ENCODE measurements at places on chromosomes 6 and 20.

- no peak for DNase-seq
These were observed 45.9 kb upstream of the MC3R start for GRCh38 chr20:56202493-56203077.

DNA sequence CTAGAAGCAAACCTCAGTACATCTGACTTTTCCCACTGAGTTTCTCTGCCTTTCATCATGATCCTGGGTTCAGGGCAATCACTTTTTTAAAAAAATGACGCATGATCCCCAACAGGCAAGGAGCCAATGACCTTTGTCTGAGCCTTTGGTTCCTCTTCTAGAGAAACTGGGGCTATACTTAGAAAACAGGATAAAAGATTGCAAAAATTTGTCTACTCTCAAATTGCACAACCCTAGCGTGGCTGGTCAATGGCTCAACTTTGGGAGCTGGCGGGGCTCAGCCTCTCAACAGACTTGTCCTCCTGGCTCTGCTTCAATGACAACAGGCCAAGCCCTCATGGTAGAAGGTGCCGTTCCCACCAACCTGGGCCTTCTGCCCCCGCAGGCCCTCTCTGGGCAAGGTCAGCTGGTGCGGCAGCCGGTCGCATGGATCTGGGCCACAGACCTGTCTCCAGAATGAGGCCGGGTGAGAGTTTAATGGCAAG, 48.7 kb downstream of the PDYN start:
- no peak for DNase-seq

GRCh38 chr20:48758206-48758820, 69.5 kb downstream of the PREX1 start:
- peak; percentile 46 for DNase-seq

DNA sequence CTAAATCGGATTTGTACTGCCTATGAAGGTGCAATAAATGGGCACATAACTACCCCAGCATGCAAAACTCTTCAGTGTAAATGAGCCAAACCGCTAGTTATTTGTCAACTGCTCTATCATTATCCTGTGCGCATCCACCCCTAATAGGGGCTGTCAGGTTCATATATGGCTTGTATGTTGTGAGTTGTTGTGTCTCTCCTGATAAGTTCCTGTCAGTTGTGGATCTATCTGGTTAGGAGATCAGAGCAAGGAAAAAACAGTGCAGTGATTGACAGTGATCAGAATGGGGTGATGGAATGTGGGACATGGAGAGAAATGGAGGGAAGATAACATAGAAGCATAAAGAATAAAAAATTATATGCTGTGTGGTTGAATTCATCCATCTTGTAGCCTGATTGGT, 686.9 kb upstream of the ID4 start:
- DNase-seq, result no peak

DNA sequence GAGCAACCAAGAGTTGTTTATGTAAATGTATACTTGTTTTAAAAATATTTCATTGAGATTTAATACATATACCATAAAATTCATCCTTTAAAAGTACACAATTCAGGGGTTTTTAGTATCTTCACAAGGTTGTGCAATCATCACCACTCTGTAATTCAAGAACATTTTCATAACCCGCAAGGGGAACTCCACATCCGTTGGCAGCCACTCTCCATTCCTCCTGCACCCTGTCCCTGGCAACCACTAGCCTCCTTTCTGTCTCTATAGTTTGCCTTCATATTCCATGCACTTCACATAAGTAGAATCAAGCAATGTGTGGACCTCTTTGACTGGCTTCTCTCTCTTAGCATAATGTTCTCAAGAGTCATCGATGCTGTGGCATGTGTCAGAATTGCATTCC, 104.2 kb upstream of the PDE10A start:
- no peak for DNase-seq

GRCh38 chr6:138682704-138683527, 90.7 kb upstream of the CCDC28A start:
- DNase-seq, result no peak

GRCh38 chr6:75267461-75267860, 17.1 kb downstream of the TMEM30A start:
- no peak for DNase-seq

GRCh38 chr6:138818496-138819194, 22.8 kb downstream of the ECT2L start:
- DNase-seq, result no peak

GRCh38 chr6:119073307-119074051, 5.0 kb downstream of the FAM184A start:
- no peak for DNase-seq

- DNase-seq, result no peak
These were observed 106.2 kb upstream of the STMND1 start for GRCh38 chr6:16995511-16996250.

- DNase-seq, result no peak
These were observed 7.6 kb downstream of the ZNF451 start for GRCh38 chr6:57097596-57097995.

GRCh38 chr6:16768477-16768830, 7.2 kb upstream of the ATXN1 start:
- no peak for DNase-seq

DNA sequence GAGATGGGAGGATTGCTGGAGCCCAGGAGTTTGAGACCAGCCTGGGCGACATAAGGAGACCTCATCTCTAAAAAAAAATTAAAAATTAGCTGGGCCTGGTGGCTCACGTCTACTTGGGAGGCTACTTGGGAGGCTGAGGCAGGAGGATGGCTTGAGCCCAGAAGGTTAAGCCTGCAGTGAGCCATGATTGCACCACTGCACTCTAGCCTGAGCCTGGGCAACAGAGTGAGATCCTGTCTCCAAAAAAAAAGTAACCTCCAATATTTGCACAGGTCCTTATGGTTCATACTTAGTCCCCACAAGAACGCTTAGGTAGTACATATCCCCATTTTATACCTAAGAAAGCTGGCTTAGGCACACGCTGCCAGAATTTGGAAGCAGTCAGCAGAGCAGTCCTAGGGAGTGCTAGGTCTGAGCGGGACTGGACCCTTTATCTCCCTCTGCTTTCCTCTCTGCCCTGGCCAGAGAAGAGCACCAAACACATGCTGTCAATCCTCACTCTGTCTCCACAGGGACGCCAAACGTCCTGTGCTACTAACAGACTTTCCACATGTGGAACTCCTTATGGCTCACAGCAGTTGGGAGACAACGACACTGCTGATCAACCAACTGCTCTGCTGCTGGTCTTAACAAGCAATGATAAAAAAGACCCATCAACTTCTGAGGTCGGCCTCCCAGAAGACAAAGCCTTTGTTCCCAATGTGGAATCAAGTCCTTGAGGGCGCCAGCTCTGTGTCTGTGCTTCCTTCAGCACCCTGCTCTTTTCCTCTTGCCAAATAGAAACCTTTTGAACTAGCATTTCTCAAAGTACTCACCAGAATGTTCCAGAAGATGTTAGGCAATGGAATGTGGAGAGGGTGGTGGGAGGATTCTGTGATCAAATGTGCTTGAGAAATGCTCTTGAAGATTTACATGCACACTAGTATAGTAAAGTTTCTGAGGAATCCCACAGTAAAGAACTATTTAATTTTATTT, 226.3 kb upstream of the DTNBP1 start:
- DNase-seq, result no peak

DNA sequence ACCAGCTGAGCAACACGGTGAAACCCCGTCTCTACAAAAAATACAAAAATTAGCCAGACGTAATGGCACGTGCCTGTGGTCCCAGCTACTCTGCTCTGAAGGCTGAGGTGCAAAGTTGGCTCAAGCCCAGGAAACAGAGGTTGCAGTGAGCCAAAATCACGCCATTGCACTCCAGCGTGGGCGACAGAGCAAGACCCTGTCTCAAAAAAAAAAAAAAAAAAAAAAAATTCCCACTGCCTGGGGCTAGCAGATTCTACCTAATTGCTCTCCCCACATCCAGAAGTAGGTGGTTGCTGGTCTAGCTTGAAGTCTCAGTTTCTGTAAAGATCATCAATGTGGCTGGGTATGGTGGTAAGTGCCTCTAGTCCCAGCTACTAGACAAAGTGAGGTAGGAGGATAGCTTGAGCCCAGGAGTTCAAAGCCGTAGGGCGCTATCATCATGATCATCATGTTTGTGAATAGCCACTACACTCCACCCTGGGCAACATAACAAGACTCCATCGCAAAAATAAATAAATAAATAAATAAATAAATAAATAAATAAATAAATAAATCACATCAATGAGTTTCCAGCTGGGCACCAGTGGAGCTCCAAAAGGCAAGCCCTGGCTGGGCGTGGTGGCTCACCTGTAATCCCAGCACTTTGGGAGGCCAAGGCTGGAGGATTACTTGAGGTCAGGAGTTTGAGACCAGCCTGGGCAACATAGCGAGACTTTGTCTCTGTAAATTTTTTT, 6.3 kb upstream of the AP5S1 start:
- peak; percentile 34 for DNase-seq

- no peak for DNase-seq
These were observed 444.0 kb upstream of the SLC35B3 start for GRCh38 chr6:8879334-8879733.

DNA sequence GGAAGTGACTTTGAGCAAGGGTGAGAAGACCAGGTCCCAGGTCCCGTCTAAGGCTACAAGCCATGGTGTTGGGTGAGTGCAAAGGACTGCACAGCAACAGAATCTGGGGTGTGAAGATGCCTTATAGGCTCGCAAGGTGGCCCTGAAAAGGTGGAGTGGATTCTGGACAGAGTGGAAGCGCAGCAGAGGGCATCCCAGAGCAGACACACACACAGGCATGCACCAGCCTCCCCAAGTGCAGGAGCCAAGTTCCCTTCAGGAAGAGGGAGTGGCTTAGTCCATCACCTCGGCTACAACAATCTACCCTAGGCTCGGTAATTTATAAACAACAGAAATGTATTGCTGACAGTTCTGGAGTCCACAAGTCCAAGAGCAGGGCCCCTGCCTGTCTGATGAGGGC, 180.1 kb upstream of the PDE10A start:
- DNase-seq, result no peak

DNA sequence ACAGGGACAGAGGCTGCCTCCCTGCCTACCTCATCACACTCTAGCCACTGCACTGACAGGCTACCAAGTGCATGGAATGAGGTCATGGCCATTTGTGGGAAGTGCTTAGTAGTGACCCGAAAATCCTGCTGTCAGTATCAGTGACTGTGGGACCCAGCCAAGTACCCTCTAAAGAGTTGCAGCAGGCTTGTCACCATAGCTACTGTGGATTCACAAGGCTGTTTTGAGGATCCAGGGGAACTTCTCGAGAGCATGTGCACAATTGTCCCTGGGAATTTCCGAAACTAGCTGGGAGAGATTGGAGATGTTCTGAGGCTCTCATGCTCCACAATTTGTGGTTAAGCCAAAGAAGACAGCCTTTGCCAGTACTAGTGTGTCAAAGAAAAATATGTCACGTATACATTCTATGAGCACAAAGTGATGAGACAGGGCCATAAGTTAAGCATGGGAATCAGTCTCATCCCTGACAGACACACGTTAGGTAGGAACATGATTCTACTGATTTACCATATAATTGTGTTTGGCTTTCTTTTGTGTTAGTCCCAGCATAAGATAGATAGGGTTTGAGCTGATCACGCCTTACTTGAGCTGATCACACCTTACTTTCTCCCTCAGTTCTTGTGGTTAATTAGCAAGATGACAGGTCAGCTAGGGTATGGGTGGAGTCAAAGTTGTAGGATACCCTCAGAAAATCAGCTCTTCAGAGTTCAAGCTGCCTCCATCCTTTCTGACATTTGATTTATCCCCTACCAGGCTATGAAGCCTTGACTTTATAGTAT, 42.6 kb upstream of the TMEM170B start:
- no peak for DNase-seq

DNA sequence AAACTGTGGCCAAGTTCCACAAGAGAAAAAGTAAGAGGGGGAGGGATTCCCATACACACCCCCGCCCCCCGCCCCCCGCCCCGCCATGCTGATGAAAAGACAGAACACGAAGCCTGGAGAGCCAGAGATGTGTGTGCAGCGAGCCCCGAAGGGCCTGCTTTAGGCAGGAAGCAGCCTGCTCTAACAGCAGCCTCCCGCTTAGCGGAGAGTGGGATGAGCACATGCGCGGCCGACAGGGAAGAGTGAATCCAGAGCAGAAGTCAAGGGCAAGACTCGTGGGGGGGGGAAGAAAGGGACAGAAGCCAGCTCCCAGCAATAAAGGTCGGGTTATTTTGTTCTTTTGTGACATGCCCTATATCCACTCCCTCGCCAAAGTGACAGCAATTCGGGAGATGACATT, 67.2 kb upstream of the PTGIS start:
- no peak for DNase-seq

DNA sequence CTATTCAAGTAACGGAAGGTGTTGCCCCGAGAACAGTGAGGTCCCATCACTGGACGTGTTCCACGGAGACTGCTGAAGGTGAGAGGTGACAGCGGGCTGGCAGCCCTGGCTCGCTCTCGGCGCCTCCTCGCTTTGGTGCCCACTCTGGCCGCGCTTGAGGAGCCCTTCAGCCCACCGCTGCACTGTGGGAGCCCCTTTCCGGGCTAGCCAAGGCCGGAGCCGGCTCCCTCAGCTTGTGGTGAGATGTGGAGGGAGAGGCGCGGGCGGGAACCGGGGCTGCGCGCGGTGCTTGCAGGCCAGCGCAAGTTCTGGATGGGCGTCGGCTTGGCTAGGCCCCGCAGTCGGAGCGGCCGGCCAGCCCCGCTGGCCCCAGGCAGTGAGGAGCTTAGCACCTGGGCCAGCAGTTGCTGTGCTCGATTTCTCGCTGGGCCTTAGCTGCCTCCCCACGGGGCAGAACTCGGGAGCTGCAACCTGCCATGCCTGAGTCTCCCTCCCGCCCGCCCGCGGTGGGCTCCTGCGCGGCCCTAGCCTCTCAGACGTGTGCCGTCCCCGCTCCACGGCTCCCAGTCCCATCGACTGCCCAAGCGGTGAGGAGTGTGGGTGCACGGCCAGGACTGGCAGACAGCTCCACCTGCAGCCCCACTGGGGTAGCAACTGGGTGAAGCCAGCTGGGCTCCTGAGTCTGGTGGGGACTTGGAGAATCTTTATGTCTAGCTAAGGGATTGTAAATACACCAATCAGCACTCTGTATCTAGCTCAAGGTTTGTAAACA, 77.6 kb downstream of the RNF182 start:
- no peak for DNase-seq

GRCh38 chr20:1108437-1108920, 9.9 kb upstream of the PSMF1 start:
- DNase-seq, result peak; percentile 64

DNA sequence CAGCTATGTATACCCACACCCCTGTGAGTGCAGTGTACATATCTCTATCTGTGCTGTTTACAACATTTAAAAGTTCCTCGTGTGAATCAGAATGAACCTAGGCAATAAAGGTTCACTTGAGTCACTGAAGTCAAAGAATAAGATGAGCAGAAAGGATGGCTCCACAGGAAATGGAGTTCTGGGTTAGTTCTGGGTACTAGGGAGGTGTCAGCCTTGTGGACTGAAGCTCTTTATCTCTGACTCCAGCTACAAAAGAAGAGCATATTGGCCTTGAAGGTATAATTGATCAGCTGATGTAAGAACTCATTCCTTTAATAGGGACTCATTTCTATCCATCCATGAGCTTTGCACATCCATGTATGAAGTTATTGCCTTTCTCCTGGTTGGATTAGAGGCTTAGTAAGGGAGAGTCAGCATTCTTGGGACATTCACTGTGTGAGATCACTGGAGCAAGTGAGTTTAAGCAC, 73.9 kb upstream of the BACH2 start:
- DNase-seq, result no peak

- no peak for DNase-seq
These were observed 1.6 kb upstream of the PCK1 start for GRCh38 chr20:57559289-57559634.

- peak; percentile 25 for DNase-seq
These were observed 175.4 kb downstream of the UTRN start for GRCh38 chr6:144460327-144461095.

- no peak for DNase-seq
These were observed 1007.9 kb upstream of the FLRT3 start for GRCh38 chr20:15345287-15345686.

- peak; percentile 52 for DNase-seq
These were observed at the start of gene XKR7 for GRCh38 chr20:31967830-31968249. Gene XKR7, plus strand, starts transcription at chr20:31968151. Its CDS starts 25 bp downstream, at chr20:31968176.
